ENCODE measurements at places on chromosomes 2 and 18. TPM values are rescaled to one million over a fixed set of nuclear protein-coding genes. Genes with fewer than 3 reads are reported as not detected.

Gene DNPEP
- 51.3 TPM for total RNA-seq

Gene ATP8B1
- 9.8 TPM for total RNA-seq

Gene NT5C1B
- not detected for total RNA-seq

Gene SERPINB3
- not detected for total RNA-seq

Gene TLX2
- 0.30 TPM for total RNA-seq

All from A549 treated with RU486 at 1 μM for 4 hours (cell line).